ENCODE measurements at places on chromosomes 16 and 17.

DNA sequence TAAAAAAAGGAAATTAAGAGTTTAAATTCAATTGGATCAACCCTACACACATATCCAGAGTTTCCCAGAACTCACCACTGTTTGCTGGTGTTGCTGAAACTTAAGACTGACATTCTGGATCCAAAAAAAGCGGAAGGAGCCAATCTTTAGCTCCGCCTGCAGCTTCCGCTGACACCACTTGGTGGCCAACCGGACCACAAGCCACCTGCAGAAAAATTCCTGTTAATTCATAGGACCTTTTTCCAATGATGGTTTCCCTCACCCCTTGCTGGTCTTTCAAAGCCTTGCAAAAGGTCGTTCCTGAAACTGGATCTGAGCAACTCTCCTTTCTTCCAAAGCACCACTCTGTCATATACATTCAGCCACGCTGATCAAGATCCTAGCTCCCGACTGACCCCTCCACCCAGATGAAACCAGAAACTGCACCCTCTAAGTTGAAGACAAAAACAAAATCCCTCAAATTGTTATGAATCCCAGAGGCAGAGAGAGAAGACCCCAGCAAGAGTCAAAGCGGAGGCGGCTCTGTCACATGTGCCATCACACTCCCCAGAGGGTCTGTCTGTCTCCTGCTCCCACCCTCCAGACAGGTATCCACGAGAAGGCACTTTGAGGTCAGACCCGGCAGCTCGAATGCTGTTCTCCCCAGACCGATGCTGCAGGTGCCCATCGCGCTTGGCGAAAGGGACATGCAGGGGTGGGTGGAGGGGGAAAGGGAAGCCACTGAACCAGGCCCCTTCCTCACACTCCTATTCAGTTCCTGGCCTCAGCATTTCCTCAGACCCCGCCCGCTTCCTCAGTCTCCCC, 773 bp downstream of the BLTP2 start:
- peak; percentile 21 for DNase-seq

GRCh38 chr17:27760069-27760885, 40.1 kb downstream of the NOS2 start:
- peak; percentile 65 for DNase-seq

DNA sequence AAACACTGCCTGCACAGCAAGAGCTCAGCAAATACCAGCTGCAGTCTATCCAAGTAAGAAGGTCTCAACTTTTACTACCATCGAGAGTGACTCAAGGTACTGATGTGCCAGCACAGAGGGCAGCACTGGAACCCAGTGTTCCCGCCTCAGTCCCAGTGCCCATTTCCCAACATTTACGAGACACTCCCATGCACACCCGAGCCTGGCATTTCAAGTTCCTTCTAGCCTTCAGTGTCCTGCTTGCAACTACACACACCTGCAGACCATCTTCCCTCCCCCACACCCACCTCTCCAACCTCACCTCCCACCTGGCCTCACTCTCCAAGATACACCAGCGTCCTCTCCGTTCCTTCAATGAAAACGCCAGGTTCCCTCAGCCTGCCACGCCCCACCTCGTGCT, 3.2 kb downstream of the KLHDC4 start:
- no peak for DNase-seq

GRCh38 chr17:68865584-68865983, 89.6 kb downstream of the ABCA8 start:
- no peak for DNase-seq

DNA sequence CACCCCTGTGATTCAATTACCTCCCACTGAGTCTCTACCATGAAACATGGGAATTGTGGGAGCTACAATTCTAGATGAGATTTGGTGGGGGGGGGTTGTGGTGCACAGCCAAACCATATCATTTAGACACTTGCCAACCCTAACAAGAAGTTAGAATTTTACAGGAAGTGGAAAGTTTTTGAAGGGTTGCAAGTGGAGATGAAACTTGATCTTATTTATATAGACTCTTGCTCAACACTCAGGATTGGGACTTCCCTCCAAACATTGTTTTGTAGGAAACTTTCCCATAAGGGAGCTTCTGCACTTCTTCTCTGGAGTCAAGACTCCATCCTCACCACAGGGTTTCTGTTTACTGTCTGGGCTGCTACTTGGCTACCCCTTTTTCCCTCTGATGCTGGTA, 266.7 kb upstream of the CDH11 start:
- DNase-seq = no peak

- no peak for DNase-seq
Measured at GRCh38 chr17:5785867-5786509, 201.7 kb upstream of the NLRP1 start.

GRCh38 chr17:6473128-6473767, 29.0 kb downstream of the PIMREG start:
- DNase-seq = peak; percentile 34

DNA sequence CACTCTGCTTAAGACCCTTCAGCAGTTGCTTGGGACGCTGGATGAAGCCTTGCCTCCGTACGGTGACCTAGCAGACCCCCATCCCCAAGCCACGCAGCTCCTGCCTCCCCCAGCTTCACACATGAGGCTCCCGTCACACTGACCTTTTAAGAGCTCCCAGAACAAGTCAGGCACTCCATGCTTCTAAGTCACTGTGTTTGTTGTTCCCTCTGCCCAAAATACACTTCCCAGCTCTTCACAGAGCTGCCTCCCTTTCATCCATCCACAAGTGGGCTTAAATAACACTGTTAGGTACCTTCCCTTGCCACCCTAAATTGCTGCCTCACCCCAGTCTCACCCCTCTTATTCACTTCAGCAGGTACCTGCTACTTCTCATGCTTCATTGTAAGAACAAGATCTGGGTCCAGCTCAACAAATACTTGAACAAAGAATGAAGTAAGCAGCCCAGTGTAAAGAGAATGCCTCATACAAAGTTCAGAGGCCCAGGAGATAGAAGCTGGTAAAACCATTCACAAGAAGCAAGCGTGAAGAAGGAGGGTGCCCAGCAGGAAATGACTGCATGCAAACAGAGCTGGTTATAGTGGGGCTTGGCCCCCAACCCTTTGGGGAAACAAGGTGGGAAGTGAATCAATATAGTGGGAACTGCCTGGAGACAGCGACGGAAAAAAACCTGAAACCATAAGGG, 5.8 kb downstream of the ZC3H7A start:
- no peak for DNase-seq

DNA sequence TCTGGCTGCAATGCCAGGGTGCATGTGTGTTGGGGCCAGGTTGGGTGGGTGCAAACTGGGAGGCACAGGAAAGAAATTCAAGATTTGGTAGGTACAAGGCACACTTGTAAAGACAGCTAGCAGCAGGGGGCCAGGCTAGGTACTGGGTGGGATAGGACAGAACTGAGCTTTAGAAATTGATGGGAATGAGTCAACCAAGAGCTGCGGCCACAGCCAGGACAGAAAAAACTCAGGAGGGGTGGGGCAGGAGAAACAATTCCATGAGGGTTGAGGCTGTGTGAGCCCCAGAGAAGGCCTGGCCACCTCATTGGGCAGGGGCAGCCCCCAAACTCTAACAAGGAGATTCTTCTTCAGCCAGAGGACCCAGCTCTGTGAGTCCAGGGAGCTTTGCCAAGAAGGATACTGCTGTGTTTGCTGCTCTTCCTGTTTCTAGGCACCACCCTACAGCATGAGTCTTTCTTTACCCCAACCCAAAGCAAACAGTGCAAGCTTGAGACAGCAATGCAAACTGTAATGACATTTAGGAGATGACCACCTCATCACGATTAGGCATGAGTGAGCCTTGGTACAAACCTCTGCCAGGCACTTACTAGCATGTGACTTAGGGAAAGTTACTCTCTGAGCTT, 21.3 kb upstream of the CCDC182 start:
- no peak for DNase-seq

DNA sequence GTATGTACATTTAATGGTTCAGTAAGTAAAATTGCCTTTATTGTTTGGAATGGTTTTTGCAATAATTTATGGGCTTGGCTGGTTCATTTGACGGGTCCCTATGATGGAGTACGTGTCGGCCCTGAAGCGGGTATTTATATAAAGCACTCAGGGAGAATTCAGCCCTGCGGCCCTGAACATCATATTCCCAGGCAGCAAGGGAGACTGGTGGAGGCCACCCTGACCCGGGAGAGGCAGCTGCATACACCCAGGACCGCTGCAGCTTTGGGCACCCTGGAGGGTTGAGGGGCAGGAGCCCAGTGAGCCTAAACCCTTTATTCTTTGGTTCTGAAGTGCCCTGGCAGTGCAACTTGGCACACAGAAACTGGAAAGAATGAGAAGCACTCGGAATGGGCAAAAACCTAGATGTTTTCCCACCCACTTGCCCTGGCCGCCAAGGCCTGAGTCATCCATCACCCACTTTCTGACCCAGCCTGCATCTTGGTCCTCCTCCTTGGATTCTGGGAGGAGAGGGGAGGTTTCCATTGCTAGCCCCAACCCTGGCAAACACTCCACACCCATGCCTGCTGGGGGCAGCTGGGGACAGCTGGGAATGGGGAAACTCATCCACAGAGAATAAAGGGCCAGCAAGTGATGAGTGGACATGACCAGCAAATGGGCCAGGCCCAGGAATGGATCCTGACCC, 162.2 kb upstream of the TNRC6C start:
- DNase-seq = no peak

- no peak for DNase-seq
Measured at GRCh38 chr16:16029431-16030011, 80.1 kb downstream of the ABCC1 start.

- no peak for DNase-seq
Measured at GRCh38 chr17:76887802-76888201, 19.6 kb downstream of the MGAT5B start.

DNA sequence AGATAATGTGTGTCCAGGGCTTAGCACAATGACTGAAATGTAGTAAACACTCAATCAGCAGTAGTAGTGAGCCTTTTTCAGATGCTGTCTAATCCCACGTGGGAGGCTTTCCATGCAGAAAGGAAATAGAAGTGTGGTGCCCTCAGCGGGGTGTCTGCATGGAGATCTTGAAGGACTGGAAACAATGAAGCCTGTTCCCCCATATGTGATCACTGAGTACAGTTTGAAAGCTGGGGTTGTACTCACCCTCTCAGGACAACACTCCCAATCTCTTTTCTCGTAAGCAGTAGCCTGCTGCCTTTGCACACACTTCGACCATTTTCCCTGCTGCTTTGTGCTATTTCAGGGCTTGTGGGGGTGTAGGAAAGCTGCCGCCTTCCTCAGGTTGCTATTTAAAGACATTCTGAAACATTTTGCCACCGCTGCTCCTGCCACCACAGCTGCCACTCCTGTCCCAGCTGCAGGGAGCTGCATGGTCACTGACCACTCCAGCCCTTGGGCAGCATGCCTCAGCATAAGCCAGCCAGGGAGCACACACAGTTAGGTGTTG, 40.6 kb upstream of the HAS3 start:
- no peak for DNase-seq

DNA sequence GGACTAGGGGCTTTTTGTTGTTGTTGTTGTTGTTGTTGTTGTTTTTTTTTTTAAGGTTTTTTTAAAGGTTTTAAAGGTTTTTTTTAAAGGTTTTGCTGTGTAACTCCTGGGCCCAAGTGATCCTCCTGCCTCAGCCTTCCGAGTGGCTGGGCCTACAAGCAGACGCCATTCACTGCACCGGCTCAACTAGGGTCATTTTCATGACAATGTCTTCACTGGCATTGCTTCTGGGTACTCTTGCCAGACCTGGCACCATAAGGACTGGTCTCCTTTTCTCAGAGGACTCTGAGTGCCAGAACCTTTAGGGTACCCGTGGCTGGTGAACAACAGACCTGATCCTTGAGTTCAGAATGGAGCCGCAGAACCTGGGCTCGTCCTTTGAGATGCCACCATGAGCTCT, 20.4 kb downstream of the POLR3E start:
- no peak for DNase-seq

DNA sequence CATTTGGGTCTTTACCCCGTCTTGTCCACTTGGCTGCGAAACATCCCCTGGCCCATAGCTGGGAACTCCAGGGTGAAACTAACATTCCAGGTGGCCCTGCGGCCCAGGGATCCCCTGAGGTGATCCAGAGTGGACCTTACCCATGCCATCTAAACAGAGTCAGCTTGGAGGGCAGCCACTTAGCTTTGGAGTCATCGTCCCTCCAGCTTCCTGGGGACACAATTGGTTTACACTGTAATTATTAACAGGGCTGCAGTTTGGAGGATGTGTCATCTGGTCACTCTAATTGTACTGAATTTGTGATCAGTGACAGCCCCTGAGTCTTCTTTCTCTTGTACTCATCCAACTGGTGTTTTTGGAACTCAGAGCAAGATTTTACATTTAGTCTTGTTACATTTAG, 149.9 kb downstream of the ENGASE start:
- DNase-seq = no peak

DNA sequence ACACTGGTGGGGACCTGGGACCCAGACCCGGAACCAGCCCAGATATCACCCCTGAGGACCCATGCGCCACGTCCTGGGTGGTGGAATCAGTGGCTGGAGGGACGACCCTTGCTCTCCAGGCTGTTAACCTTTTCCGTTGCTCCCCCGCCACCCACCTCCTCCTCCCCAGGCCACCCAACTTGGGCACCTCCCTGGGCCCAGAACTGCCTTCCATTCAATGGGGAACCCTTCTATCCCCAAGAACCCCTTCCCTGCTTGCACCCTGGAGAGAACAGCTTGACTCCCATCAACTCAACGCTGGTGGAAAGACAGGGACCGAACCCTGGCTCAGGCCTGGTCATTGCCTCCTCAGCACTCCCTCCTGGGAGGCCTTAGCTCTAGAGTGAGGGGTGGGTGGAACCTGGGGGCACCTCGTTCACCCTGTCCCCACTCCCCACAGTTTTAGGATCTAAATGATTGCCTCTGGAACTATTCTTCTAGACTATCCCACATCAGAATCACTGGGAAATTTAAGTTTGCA, 5.7 kb upstream of the IL32 start:
- no peak for DNase-seq

DNA sequence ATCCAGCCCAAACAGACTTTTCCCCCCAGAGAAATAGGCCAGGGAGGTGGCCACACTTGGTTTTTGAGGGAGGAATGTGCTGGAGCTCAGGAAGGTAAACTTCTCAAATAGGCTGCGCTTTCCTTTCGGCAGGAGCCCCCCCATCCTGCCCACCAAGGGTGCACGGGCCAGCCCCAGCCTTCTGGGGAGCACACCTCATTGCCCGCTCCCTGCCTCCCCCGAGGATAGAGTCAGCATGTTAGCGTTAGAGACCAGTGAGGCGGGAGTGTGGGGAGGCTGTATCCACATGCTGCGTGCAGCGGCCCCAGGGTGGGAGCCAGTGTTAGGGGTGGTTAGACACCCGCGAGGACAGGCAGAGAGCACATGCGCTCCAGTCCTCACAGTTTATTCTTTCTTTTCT, 42.3 kb downstream of the PIPOX start:
- no peak for DNase-seq

Measured in stimulated activated CD4-positive, alpha-beta T cell treated with anti-CD3 and anti-CD28 coated beads, Interleukin-12 subunit alpha, Interleukin-12 subunit beta, amount 100 ng/mL, for 48 hours (primary cell).